ENCODE measurements at places on chromosomes 2 and 18.

DNA sequence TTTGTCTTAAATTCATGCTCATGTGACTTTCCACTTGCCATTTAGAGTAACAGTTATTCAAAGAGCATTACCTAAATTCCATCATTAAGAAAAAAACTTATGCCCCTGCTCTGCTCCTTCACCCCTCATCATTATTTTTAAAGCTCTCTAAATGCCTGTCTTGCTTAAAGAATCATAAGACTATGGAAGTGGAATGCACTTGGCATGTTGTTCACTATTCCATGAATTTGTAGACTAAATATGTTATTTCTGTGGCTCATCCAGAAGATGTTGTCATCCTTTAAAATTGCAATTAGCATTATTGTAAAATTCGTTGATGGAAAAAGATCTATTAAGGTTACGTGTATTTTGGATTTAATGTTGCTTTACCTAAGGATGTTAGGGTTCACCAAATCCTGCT, 61.8 kb downstream of the FMNL2 start:
- DNase-seq = no peak

DNA sequence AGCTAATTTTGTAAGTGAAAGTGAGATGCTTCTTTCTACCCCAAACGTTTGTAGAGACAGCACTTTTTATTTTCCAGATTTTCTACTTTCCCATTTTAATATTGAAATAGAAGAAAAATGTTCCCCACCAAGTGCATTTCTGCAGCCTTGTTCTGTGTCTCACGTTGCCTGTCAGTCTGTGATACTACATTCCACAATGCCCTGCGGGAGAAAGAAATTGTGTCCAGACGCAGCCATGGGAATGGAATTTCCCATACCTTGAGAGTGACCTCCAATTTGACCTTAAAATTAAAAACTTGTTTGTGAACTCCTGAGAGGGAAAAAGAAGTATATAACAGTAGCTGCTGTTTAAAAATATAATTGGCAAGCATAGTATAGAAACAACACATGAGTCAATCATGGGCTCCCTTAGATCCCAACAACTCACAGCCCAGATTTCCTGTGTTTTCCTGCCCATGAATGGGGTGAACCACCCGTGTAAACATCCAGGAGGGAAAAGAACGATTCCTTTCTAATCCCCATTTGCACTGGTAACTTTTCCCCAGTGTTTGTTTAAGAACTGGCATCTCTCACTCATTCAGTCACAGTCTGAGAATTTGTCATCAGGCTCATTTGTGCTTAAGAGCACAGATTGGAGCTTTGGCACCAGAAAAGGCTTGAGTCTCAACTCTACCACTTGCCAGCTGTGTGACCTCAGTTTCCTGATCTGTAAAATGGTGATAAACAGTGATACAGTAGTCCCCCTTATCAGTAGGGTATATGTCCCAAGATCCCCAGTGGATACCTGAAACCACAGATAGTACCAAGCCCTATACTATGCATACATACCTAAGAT, 166.1 kb upstream of the ZNF521 start:
- no peak for DNase-seq

- no peak for DNase-seq
These were observed 36.6 kb downstream of the RPL31 start for GRCh38 chr2:101038455-101039255.

DNA sequence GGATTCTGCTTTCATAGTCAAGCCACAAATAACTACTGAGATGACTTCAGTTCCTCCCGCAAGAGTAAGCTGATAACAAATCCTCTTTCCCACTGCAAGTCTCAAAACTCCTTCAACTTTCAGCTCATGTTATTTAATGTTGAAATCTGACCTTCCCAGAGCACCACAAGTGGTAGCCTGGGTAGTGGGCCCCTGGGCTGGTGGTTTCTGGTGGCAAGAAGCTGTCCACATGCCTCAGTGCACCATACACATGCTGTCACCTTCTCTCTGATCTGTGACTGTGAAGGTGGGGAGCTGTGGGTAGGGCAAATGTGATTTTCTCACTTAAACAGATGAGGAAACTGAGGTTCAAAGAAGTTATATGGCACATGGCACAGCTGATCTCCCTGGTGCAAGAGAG, 246.1 kb upstream of the EPAS1 start:
- no peak for DNase-seq

DNA sequence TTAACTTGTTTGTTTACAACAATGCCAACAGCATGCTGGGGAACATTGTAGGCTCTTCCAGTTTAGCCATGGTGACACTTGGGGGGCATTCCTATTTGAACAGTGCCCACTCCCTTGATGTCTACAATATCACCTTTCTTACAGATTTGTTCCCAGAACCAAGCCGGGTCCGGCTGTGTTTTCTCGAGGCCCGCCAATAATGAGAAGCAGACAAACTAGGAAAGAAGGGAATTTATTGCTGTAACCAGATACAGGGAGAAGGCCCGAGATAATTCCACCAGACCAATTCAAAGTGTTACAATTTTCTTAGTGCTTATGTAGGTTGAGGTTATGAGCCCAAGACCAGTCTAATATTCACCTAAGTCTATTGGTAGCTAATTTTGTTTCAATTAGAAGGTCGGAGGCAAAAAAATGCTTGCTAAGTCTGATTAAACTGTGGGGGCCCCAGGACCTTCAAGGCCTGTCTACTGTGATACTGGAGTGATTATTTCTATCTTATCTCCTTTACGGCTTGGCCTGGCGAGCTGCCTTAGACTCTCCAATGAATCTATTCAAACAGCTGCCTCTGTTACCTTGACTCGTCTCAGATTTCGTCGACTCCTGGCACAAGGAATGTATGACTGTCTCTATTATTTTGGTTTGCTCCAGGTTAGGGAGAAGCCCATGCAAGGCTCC, 59.1 kb upstream of the PSME4 start:
- no peak for DNase-seq

GRCh38 chr2:236545248-236545658, 24.4 kb upstream of the ACKR3 start:
- DNase-seq = no peak

GRCh38 chr18:30093376-30093775, 949.2 kb downstream of the DSC3 start:
- DNase-seq = no peak
